ENCODE measurements at places on chromosomes 11 and 22.
A peak's percentile ranks its signal among the peaks of the same experiment; 100 is the strongest.

- no peak for DNase-seq
Measured at GRCh38 chr11:83235825-83236224, 42.3 kb downstream of the ANKRD42 start.

- no peak for DNase-seq
Measured at GRCh38 chr11:128201009-128201408, 386.3 kb downstream of the ETS1 start.

- no peak for DNase-seq
Measured at GRCh38 chr11:110126936-110127335, 33.7 kb downstream of the ZC3H12C start.

DNA sequence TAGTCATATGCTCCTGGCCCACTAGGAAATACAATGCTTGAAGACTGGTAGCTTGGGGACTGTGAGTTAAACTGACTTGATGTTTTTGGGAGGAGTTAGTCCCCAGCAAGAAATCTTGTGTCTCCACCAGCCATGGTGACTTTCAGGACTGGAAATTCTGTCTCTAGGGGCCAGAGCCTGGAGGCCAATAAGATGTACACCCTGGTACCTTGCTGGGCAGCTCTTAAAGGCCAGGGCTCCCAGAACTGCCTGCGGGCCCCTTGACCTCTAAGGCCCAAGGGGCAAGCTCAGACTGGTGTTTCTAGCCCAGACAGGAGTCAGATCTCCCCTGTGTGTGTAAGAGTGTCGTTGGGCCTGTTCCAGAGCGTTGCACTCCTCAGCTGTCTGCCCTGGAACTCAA, 128.7 kb upstream of the C11orf58 start:
- DNase-seq, result no peak

GRCh38 chr11:84036664-84037194, 750.6 kb upstream of the CCDC90B start:
- no peak for DNase-seq

DNA sequence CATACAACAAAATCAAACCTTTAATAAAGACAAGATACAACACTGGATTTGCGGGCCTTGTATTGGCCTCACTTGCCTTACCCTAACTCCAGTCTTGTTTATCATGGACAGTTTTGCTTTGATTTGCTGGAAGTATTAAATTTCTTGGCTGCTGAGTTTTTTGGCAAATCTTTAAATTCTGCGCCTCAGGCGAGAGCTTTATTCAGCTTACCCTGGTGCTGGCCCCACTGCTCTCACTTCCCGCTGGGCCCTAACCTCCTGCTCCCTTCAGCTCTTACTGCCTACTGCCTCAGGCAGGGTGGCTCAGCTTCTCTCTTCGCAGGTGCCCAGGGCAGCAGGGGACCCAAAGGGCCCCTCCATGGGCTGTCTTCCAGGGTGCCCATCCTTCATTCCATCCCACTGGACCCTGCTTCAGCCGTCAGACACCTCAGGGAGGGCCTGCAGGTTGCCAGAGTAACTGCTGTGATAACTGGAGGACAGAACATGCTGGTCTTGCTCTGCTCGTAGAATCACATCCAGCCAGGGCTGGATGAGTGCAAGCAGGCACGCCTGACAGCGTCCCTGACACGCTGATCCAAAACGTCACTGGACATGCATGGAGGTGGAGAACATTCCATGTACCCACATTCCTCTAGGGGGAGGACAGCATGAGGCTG, 45.7 kb upstream of the TUB start:
- DNase-seq, result no peak

DNA sequence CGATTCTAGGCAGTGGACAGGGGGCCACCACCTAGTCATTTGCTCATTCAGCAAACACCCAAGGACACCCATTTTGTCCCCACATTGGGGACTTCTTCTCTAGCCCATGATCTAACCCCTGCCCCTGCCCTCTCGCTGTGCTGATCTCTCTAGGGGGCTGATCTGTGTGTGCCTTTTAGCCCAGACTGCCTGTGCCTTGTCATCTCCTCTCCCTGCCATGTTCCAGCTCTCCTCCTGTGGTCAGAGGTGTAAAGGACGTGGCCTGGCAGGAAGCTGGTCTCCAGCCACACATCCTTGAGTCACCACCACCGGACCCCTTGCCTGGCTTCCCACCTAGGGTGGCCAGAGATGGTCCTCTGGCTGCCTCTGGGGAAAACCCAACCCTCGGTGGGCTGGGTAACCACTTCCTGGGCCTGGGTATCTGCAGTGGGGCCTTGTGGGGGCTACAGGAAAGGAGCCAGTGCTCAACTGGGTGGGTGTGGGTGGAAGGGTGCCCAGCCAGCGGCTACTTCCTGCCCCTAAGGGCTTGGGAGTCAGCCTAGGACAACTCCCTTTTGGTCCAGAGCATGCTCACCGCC, 1.3 kb downstream of the CTSW start:
- DNase-seq, result no peak

- DNase-seq, result no peak
Measured at GRCh38 chr11:9817191-9817590, 153.3 kb downstream of the SWAP70 start.

DNA sequence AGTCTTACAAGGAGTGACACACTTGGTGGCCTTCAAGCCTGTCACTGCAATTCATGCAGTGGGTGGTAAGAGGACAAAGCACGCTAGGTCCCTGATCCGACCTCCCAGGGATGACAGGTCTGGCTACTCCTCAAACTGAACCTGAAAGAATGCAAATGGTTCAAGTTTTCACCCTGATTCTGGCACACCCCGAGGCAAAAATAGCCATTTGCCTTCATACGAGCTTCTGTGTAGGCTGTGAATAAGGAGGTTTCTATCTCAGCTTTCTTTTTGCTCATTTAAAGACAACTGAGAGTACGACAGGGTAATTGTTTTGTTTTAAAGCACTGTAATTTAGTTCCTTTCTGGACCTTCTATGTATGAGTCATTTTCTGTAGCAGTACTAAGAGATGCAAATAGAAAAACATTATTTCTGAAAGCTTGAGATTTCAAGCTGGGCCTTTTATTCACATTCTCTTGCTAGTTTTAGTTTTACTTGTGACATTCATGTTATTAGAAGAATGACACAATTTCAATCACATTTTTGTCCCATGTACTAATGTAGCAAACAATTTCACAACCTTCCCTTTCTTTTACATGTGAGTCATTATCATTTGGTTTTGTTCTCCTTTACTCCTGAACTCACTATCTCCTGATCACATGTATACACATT, 56.6 kb upstream of the FDX1 start:
- no peak for DNase-seq

GRCh38 chr22:26139310-26139709, 30.0 kb upstream of the SEZ6L start:
- no peak for DNase-seq

- DNase-seq, result no peak
Measured at GRCh38 chr11:79375818-79376550, 64.8 kb downstream of the TENM4 start.

GRCh38 chr11:105443623-105444022, 166.2 kb upstream of the GRIA4 start:
- no peak for DNase-seq

DNA sequence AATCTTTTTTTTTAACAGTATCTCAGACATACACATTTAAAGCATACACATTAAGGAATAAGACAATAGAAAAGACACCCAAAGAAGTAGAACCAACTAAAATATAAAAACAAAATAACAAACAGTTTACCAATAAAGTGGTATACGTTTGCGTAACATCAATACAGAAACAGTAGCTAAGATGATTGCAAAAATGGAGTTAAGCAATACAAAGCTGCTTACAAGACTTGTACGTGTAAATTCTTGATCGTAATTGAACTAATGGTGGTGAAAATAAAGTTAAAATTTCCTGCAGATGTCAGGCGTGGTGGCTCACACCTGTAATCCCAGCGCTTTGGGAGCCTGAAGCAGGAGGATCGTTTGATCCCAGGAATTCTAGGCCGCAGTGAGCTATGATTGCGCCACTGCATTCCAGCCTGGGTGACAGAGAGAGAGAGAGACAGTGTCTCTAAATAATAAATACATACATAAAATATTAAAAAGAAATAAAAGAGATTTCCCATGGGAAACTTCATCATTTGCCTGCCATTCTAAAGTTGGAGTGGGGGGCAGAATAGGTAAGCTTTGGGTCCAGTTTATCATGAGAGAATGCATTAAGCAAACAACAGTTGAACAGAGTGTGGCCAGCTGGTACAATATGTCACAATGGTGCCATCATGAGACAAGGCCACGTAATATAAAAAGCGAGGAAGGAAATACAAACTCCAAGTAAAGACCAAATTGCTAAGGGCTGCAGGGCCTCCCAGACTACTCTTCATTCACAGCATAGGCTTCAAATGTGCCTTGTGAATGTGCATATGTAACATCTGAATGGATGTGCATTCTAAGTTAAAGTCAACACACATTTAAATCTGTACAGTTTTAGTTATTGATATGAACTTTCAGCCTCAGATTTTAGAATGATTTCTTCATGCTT, 38.9 kb upstream of the EED start:
- no peak for DNase-seq

DNA sequence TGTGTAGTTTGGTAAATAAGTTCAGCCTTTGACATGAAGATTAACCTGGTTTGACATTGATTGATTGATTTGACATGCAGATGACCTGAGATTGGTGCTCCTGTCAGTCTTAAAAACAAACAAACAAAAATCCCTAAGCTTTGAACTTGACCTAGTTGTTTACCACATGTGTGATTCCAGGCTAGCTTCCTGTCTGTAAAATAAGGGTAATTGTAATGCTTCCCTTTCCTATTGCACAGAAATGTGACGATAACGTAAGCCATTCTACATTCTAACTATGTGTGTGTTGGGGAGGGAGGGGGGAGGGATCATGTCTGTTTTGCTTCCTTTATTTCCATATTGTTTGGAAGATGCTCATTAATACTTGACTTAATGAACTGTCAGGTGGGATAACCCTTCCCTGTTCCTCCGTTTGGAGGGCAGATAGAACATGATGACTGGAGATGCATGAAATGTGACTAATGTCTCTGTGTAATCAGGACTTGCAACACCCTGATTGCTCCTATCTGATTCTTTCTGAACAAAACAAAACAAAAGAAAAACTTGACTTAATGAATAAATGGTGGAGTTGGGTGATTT, 106.1 kb upstream of the CLMP start:
- no peak for DNase-seq

- DNase-seq, result no peak
Measured at GRCh38 chr22:21624120-21624879, 5.5 kb downstream of the YDJC start.

- no peak for DNase-seq
Measured at GRCh38 chr11:88680806-88681205, 343.3 kb upstream of the CTSC start.

GRCh38 chr11:1881442-1882264, 10.0 kb downstream of the PRR33 start:
- DNase-seq, result no peak

GRCh38 chr22:38572065-38572464, 2.1 kb upstream of the DMC1 start:
- DNase-seq, result peak; percentile 23

- no peak for DNase-seq
Measured at GRCh38 chr11:124470561-124471227, 25.2 kb upstream of the OR8B8 start.

DNA sequence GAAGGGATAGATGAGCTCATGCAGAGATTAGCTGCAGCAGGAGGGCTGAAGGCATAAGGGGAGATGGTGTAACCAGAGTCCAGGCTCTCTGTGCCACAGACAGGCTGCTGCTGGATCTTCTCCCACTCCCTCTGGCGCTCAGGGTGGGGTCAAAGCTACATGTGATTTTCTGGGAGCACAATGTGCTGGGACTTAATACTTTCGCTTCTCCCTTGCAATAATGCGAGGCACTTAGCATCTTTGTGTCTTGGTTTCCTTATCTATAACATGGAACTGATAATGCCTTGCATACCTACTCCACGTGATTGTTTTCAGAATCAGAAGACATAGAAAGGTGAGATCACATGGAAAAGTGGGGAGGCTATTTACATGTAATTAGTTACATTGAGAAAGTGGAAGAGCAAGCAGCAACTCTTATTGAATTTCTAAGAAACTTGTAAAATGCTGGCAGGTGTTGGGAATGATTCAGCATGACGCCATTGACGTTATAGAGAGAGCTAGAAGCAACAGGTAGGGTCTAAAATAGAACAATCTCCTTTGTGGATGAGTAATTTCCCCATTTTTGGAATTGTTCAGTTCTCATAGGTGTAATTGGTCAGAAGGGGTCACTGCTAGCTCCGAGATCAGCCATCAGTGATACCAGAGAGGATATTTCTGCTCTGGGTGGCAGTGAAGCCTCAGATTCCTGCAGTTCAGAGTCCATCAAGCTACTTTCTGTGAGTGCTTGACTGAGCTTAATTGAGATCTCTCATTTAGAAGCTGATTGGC, 8.2 kb upstream of the OR9I1 start:
- DNase-seq, result no peak

GRCh38 chr22:44493206-44493605, 4.8 kb downstream of the RTL6 start:
- no peak for DNase-seq

GRCh38 chr11:74009675-74010305, 905 bp upstream of the UCP3 start:
- no peak for DNase-seq

GRCh38 chr22:37197451-37198257, 9.6 kb upstream of the C1QTNF6 start:
- DNase-seq, result no peak

GRCh38 chr11:9091044-9091922, at the start of gene SCUBE2:
Gene SCUBE2, minus strand, starts transcription at chr11:9091599. Its CDS starts 71 bp downstream, at chr11:9091528.
- DNase-seq, result no peak

DNA sequence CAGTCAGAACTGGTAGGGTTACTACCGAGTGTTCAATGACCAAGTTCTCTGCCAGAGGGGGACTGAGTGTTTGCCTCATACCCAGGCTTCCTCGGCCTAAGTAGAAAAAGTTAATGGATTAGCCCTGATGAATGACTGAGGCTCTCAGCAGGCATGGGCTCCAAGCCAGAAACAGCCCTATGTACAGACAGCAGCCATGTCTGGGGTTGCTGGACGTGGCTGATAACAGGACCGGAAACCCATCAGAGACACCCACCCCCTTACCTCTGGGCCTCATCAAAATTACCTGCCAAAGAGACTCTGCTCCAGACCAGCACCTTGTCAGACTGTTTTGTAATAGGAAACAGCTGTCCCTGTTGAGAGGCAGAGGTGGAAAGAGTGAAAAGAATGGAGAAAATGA, 351.4 kb downstream of the ETS1 start:
- no peak for DNase-seq

GRCh38 chr11:83648610-83649527, 362.7 kb upstream of the CCDC90B start:
- DNase-seq, result no peak

DNA sequence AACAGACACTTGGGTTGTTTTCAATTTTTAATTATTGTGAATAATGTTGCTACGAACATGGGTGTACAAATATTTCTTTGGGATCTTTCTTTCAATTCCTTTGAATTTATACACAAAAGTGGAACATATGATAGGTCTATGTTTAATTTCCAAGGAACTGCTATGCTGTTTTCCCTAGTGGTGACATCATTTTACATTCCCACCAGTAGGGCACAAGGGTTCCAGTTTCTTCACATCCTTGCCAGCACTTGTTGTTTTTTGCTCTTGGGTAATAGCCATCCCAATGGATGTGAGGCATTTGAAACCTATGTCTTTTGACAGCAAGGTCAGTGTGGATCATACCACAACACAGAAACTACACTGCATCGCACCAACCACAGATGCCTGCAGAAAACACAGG, 41.8 kb upstream of the SCN3B start:
- DNase-seq, result no peak

Measured in cerebellar nuclear complex (tissue), 1 donor.